ENCODE measurements at places on chromosomes 11 and 22.

DNA sequence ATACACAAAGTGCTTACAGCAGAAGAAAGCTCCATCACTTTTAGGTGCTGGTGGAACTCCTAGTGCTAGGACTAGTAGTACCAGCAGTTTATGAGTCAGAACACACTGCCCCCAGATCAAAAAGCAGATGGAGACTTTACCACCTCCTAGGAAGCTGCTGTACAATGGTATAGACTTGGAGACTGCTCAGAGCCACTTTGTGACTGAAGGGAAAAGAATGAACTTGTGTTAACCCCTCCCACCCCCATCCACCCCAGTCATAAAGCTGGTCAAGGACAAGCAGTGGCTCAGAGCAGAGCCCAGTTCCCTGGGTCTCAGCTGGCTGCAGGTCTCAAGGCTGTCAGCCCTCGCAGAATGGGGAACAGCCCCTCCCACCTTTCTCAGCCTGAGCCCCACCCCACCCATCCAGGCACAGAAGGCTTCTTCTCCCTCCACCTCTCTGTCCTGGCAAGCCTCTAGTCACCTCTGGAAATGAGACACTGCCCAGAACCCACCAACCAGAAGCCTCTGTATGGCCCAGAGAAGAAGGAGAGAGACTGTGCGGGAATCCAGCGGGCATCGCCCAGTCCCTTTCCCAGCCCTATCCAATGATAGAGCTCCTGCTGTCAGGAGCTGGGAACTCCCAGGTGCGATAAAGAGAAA, 23.8 kb downstream of the PACSIN2 start:
- no peak for DNase-seq

GRCh38 chr11:326842-327580, 6.4 kb upstream of the IFITM3 start:
- peak; percentile 91 for DNase-seq

DNA sequence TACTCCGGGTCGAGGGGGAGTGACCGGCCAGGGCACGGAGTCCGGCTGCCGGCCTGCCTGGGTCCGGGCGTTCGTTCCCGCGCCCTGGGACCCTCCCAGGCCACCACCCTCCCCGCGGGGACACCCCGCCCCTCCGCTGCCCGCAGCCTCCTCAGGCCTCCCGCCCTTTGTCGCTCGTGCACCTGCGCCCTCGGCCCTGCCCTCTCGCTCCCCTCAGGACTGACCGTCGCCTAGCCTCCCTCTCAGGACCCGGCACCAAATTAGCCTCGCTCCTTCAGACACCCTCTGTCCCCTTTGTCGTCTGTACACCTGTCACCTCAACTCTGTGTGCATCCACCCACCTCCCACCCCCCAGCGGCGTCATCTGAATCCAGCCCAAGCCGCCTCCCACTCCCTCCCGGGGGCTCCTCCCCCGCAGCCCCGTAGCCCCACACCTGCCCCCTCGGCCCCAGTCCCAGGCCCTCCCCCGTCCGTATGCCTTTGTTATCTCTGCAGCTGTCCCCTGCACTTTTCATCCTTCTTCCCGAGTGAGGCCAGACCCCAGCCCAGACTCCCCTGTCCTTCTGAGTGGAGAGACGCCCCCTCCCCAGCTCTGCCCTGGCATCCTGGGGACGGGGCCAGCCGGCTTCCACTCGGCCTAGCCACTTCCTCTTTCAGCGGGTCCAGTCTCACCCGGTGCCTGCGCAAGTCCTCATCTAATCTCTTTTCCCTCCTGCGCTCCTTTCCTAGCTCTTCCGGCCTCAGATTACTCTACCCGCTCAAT, 643 bp downstream of the TIGD3 start:
- peak; percentile 48 for DNase-seq

- no peak for DNase-seq
Observed at GRCh38 chr22:19174106-19175025, 4.2 kb downstream of the SLC25A1 start.

GRCh38 chr11:123443851-123444623, 14.0 kb downstream of the GRAMD1B start:
- DNase-seq, result no peak

GRCh38 chr11:78742430-78742829, 167.8 kb upstream of the NARS2 start:
- DNase-seq, result no peak

- no peak for DNase-seq
Observed at GRCh38 chr11:46271875-46272815, 5.3 kb upstream of the CREB3L1 start.

- DNase-seq, result no peak
Observed at GRCh38 chr11:59173964-59174663, 2.2 kb downstream of the DTX4 start.

GRCh38 chr11:34928268-34928959, 12.0 kb downstream of the PDHX start:
- no peak for DNase-seq

DNA sequence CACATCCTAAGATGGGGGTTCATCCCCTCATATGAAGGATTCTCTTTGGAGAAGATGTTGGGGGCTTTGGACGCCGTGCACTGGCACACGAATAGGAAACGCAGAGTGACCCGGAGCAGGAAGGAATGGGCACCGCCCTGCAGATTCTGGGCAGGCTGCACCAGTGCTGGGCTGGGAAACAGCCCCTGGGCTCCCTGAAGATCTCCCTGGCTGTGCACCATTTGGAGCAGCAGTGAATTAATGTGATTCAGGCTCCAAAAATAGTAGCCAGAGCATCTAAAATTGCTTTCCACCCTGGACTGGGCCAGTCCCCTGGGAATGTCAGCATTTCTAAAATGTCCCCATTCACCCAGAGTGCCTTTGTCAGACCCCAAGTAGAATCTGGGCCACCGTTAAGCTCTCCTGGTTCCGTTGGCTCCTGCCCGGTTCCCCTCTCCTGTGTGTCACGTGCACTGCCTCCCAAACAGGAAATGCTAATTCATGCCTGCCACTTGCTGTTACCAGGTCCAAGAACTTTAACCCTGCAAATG, 18.6 kb downstream of the IRAG1 start:
- no peak for DNase-seq

DNA sequence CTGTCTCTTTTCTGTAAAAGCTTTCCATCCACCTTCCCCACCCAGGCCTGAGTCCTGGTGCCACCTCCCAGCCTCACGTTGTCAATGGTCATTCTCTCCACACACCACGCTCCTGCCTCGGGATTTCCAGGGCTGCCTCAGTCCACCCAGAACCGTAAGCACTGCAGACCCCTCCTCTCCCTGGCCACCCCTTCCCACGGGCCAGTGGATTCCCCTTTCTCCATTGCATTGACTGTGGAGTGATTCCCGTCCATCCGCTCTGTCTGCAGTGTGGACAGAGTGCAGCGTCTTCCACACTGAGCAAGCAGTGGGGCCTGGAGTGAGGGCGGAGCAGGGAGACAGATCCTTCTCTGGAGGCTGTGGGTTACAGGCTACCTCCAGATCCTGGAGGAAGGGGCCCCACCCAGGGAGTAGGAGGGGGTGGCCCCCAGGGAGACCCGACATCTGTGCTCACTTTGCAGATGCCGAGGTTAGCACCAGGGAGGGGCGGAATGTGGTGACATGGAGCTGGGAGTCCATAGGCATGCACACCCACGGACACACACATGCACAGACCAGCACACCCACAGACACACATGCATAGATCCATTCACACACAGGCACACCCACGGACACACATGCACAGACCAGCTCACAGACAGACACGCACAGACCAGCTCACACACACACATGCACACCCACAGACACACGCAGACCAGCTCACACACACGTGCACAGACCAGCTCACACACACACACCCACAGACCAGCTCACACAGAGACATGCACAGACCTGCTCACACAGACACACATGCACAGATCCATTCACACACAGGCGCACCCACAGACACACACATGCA, 109.6 kb upstream of the B3GAT1 start:
- DNase-seq, result no peak

DNA sequence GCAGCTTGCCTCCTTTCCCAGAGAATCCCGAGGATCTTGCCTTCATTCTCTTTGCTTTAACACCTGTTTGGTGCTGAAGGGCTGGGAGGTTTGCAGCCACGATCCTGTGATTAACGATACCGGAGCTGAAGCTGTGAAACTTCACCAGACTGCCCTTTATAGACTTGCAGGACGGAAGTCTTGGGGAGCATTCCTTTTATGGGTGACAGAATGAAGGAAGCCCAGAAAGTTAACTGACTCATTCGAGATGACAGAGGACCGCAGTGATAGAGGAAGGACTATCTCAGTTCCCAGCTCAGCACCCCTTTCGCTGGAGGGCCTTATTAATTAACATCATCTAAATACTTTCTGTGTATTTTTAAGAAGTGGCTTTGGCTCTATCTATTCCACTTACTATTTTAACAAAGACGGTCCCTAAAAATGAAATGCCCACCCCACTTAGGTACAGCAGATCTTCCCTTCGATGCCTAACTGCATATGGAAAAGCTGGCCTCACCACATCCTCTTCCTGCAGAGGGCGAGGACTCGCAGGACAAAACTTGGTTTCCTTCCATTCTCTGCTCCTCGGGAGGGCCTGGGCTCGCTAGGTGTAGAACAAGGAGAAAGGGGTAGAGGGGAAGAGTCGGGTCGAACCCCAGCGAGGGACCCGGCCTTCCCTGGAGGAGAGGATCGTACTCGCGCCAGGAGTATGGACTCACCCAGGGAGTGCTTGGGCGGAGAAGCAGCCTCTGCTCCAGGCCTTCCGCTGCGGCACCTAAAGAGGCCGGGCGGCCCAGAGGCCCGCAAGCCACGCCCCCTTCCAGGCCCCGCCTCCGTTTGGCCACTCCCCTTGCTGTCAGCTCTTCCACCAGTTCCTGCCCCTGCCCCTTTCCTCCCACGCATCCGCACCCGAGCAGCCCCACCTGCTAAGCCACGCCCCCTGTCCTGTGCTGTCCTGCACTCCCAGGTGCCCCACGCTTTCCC, 30.7 kb upstream of the USP47 start:
- DNase-seq, result no peak

DNA sequence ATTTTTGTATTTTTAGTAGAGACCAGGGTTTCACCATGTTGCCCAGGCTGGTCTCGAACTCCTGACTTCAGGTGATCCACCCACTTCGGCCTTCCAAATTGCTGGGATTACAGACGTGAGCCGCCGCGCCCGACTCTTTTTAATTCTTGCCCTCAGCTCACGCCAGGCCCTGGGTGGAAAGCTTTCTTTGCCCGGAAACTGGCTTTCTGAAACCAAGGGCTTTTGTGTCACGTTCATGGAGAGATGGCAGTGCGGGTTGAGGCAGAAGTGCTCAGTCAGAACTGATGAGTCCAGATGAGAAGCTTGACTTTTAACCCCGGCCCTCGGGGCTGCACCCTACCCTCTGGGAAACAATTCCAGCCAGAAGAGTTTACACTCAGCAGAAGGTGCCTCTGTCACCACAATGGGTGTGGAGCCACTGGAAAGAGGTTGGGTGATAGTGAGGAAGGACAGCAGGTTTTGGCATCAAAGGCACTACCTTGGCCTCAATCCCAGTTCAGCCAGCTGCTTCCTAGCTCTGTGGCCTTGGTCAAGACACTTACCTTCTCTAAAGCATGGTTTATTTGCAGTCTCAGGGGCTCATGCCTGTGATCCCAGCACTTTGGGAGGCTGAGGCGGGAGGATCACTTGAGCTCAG, 890 bp upstream of the ARFGAP3 start:
- no peak for DNase-seq

Data from stimulated activated naive CD8-positive, alpha-beta T cell treated with anti-CD3 and anti-CD28 coated beads, Interleukin-15, amount 100 ng/mL, for 72 hours (primary cell).